ENCODE measurements at places on chromosomes 12 and 14.

GRCh38 chr12:125166041-125166440, 100.8 kb downstream of the AACS start:
- no peak for DNase-seq

DNA sequence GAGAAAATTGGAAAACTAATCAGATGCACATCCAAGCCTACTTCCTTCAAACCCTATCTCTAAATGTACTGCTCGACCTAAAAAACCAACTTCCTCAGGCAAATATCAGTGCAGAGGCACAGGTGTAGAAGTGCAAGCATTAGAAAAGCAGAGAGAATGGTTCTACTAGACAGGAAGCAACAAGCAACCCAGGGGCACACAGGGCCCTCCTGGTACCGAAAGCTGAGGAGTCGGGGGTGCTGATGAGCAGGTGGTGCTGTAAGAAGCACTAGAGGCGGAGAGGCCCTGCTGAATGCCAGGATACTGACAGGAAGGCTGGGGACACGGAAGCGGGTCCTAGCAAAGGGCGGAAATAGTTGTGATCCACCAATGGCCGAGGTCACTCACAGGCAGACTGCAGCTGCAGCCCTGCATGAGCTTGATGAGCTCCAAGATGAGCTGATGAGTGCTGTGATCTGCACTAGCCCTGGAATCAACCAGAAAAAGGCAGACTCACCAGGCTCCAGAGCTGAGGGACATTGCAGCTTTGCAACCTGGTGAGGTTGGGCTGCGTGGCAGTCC, 85.9 kb downstream of the TTC7B start:
- DNase-seq: no peak

GRCh38 chr12:123143736-123144461, 7.0 kb downstream of the PITPNM2 start:
- DNase-seq: no peak

GRCh38 chr12:6157482-6157881, 33.0 kb upstream of the VWF start:
- DNase-seq: no peak

DNA sequence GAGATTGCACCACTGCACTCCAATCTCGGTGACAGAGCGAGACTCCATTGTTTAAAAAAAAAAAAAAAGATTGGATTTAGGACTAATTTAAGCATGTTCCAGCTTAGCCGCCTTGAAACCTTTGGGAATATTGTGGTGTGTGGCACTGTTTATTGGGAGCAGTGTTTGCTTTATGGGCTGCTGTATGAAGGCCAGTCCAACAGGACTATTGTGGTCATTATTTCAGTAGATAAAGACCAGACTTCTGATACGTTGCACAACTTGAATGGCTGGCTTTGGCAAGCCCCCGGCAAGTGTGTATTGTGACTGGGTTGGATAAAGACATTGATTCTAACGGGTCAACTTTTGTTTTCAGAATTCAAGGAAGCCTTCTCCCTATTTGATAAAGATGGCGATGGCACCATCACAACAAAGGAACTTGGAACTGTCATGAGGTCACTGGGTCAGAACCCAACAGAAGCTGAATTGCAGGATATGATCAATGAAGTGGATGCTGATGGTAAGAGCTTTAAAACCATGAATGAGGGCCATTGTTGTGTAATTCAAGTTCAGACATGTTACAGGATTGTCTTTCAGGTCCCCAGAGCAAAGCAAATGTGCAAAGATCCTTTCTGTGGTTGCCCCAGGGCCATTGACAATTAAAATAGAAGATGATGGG, 4.2 kb downstream of the CALM1 start:
- no peak for DNase-seq

GRCh38 chr12:58681730-58682129, 238.6 kb downstream of the LRIG3 start:
- no peak for DNase-seq

GRCh38 chr14:73220061-73220460, 17.2 kb upstream of the PAPLN start:
- no peak for DNase-seq

DNA sequence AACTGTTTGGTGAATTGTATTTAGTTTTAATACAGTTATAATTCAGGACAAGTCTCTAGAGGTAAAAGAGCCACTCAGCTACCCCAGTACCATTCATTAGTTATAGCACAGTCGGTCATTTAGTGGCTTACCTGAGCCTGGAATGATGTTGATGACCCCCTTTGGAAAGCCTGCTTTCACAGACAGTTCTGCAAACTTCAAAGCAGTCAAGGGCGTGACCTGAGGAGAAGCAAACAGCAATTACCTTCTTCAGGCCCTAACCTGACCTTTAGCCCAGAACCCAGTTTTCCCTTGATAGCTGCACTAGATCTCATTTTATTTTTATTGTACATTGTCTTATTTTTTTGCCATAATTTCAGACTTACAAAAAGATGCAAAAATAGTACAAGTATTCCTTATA, 43.8 kb downstream of the ALDH1L2 start:
- DNase-seq: no peak

- no peak for DNase-seq
These were observed 24.3 kb downstream of the GPRC5A start for GRCh38 chr12:12915656-12916055.

DNA sequence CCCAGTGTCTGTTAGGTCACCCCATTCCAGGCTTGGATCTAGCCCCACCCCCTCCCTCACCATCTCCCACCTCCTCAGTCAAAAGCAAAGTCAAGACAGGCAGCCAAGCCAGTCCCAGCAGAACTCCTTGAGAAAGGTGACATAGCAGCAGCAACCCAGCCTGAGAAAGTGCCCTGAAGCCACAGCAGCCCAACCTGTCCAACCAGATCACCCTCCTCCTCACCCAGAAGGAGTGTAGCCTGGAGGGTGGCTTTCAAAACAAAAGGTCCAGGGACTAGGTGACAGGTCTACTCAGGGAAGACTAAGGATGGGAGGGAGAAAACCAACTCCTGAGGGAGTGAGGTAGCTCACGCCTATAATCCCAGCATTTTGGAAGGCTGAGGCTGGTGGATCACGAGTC, 5.2 kb downstream of the RAB15 start:
- DNase-seq: no peak

- DNase-seq: no peak
These were observed 127.4 kb downstream of the CALM1 start for GRCh38 chr14:90523961-90524875.

DNA sequence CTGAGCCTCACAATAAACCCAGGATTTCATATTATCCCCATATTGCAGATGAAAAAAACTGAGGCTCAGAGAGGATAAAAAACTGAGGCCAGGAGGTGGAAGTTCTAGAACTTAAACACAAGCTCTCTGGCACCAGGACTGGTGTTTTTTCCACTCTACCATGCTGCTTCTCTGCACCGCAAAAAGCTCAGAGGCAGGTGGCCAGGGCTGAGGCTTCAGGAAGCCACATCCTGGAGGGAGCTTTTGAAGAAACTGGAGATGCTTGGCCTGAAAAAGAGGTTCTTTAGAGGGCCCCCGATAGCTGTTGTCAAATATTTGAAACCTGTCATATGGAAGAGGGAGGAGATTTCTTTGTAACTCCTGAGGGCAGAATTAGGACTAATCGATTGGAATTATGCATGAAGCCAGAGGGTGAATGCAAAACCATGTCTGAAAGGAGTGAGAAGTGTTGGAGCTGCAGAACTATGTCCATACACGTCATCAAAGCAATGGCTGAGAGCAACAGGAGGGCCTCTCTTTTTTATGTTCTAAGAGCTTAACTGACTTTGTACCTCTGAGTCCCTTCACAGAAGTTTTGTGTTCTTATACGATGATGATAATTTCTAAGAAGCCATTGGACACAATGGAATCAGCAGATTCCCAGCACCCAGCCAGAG, 448.6 kb downstream of the FUT8 start:
- no peak for DNase-seq

- DNase-seq: no peak
These were observed 33.0 kb downstream of the RIMBP2 start for GRCh38 chr12:130683080-130683479.

DNA sequence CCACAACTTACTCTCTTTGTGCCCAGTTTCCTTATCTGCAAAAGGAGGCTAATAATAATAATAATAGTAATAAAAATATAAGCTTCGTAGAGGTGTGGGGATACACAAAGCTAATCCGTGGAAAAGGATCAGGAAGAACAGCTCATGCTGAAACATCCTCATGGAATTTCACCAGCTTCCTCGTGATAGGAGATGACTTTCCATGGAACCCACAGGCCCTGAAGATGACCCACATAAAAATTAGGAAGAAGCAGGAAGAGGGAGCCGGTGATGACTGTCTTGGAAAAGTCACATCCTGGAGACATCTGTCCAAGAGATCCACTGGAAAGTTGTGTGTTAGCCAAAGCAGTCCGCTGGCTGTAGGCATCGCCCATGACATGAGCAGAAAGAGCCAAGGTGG, 31.9 kb upstream of the FZD10 start:
- no peak for DNase-seq

- no peak for DNase-seq
These were observed 66.3 kb upstream of the TCL1B start for GRCh38 chr14:95619785-95620417.

DNA sequence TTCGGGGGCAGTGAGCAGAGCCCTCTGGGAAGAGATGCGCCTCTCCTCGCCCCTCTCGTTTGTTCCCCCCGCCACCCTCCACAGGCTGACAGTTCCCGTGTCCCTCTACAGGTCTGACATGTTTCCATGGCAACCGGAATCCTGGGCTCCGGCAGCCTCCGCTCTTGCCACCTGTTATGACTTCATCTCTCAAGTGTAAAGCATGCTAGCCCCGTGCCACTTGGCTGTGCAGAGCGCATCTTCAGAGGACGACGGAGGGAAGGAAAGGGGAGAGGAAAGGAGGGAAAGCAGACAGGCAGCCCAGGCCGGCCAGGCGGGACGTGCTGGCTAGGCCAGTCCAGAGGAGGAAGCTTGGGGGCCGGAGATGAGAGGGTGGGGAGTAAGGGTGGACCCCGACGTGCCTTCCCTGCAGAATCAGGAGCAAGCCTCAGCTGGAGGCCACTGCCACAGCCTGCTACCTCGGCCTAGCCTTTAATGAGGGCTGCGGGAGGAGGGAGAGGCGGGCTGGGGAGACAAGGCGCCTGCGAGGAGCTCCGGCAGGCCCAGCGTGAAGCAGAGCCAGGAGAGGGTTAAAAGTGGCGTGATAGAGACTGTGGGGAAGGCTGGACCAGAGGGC, 214.3 kb downstream of the DPF3 start:
- DNase-seq: peak; percentile 69

DNA sequence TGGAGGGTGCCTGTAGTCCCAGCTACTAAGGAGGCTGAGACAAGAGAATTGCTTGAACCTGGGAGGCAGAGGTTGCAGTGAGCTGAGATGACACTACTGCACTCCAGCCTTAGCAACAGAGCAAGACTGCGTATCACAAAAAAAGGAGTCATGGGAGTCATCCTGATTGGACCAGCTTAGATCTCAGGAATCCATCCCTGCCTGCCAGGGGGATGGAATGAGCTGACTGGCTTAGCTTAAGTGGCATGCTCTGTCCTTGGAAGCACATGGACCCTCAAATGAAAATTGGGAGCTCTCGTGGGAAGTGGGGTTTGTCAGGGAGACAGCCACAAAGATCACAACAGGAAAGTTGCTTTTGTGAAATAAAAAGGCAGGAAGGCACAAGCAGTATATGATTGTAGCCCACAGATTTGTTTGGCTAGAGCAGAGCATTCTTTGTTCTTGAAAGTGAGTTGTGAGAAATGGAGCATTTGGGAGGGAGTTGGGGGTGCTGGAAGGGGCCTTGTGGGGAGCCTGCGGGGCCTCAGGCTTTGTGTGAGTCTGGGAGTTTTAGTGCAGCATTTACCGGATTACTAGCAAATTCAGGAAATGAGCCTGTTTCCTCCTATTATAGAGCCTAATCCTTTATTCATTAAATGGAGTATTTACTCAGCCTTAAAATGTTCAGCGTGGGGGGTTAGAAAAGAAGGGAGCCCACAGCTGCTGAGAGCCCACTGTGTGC, 30.7 kb downstream of the DGLUCY start:
- no peak for DNase-seq

Data from SK-N-DZ (cell line).